ENCODE measurements at places on chromosomes 5 and 9.
A peak's percentile ranks its signal among the peaks of the same experiment; 100 is the strongest.

DNA sequence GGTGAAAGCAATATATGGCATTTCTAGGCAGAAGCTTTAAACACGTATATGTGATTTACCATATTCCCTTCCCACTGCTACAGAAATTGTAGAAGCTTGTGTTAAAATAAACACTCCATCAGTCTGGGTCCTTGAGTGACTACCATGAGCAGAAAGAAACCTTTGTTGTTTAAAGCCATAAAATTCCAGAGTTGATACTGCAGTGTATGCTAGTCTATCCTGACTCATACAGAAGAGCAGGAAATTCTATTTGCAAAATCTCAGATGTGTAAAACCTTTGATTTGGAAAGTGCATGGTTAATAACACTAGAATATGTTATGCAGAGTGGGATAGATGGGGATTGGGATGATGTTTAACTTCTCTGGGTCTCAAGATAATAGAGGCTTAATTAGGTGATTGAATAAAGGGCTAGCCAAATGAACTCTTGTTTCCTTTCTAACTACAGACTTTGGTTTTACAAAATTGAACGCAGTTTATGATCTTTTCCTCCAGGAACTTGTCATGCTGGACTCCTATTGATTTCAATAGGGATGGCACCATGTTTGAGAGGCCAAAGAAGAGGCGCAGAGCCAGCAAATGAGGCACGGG is 282.7 kb upstream of the VLDLR start:
- DNase-seq: no peak

- no peak for DNase-seq
These were observed 9.4 kb downstream of the PDLIM7 start for GRCh38 chr5:177487975-177488374.

- peak; percentile 41 for DNase-seq
These were observed 696.9 kb upstream of the C9orf72 start for GRCh38 chr9:28270156-28270555.

DNA sequence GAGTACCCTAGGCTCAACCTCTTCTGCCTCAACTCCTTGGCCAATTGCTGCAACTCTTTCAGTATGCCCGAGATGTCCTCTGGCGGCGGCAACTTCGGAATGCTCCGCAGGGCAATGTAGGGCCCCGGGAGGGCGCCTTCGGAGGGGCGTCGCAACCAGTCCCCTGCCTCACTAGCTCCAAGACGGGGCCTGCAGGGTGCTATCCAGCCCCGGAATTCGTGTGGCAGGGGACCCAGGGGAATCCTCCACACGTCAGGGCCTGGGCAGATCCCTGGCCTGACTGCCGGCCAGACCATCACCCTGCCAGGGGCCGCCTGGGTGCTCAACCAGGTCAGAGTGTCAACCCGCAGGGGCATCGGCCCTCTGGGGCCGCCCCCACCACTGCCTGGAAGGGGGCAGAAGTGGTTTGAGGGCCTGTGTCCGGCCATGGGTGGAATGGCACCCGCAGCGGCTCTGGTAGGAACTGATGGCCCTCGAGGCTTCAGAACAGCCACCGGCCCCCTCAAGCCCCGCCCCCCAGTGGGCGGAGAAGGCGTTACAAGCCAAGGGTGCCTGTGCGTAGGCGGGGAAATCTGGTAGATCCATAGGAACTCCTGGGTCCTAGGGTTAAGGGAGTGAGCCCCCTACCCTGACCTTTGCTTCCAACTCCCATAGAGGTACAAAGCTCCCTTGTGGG is at the start of gene POU5F2:
TSS of gene POU5F2 (minus strand) at position 465 of the 676 bp plus-strand sequence. CDS start at position 428, 37 bp downstream.
- no peak for DNase-seq

- no peak for DNase-seq
These were observed 655 bp downstream of the MARVELD2 start for GRCh38 chr5:69415584-69415958.

- DNase-seq: no peak
These were observed 84.8 kb upstream of the PAM start for GRCh38 chr5:102670224-102670836.

DNA sequence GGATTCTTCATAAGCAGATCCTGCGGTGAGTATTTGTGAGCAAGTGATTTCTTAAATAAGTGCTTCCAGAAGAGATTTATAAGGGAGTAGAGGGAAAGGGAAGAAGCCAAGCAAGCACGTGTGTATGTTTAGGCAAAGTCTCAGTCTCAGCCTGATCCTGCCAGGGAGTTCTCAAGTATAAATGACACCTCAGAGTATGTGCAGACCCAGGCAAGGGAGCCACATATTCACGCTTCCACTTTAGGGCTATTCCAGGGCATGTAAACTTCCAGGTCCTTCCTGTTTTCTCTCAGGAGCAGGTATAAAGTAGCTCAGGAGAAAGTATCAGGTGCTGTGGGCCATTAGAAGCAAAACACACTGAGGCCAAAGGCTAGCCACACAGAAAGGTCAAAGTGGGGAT is 22.6 kb downstream of the SPATA31D1 start:
- DNase-seq: no peak

DNA sequence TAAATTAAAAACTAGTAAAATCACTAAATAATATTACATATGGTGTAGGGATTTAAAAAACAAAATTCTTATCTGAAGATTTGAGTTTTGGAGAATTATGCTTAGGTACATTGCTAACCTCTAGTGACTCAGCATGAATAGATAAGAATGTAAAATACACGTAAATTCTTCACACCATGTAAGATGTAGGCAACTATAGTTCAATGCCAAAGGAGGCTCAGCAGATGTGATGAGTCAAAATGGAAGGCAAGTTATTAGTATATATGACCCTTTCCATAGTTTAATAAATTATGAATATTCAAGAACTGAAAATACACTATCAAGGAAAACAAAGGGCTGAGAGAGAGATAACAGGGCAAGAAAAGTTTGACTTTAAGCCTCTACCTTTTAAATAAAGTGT is 79.0 kb downstream of the MRPS30 start:
- no peak for DNase-seq

DNA sequence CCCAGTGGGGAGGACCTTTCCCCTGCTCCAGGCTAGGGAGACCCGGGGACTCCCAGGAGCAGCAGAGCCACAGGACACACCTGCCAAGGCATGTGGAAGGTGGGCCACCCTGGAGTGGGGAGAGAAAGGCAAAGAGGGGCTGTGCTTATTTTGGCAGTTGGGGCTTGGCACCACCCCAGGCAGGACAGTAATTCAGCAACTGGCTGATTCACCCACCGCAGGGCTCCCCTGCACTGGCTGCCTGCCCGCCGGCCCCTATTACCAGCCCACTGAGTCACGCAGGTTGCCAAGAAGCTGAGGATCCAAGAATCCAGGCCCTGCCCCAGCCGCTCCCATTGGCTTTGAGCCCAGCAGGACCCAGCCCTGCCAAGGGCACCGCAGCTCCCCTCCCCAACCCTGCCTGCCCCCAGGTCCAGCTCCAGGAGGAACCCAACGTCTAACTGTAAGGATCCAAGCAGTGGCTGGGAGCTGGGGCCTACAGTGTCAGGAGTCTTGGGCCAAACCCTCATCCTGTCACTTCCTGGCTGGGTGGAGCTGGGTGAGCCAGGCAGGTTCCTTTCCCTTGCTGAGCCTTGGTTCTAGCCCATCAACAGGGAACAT is 14.2 kb upstream of the RALGDS start:
- DNase-seq: peak; percentile 86

- no peak for DNase-seq
These were observed 78.1 kb upstream of the UBTD2 start for GRCh38 chr5:172361566-172362238.

- DNase-seq: no peak
These were observed 42.9 kb upstream of the RNF130 start for GRCh38 chr5:180114304-180115003.

- peak; percentile 10 for DNase-seq
These were observed 167.3 kb downstream of the ROR2 start for GRCh38 chr9:91782708-91783214.

GRCh38 chr9:99024959-99025358 is 80.0 kb upstream of the TGFBR1 start:
- peak; percentile 14 for DNase-seq

DNA sequence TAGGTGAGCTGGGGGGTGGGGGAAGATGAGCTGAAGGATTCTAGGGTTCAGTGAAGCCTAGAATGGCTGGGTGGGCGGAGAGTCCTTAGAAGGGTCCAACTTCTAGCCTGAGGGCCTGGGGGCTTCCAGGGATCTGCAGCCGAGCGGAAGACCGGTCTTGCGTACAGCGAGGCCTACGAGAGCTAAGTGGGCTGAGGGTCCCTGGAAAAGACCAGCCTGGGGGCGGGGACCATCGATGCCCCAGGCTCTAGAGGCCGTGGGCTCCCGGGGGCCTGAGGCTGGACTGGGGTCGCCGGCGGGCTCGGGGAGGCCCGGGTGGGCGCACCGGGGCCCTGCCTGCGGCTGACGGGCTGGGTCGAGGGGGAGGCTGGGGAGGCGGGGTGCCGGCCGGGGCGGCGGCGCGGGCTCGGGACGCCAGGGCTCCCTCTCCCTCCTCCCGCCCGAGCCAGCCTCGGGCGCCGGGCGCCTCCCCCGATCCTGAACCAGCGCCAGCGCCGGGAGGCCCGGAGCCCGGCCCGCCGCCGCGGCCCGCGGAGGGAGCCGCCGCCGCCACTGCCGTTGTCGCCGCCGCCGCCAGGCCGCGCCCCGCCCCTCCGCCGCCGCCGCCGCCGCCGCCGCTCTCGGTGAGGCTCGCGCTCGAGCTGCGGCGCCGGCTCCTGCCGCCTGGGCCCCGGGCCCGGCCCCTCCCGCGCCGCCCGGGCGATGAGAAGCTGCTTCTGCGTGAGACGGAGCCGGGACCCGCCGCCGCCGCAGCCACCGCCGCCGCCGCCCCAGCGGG is at the start of gene MVB12B:
TSS of gene MVB12B (plus strand) at position 602 of the 778 bp plus-strand sequence. CDS start at position 703, 101 bp downstream.
- no peak for DNase-seq

DNA sequence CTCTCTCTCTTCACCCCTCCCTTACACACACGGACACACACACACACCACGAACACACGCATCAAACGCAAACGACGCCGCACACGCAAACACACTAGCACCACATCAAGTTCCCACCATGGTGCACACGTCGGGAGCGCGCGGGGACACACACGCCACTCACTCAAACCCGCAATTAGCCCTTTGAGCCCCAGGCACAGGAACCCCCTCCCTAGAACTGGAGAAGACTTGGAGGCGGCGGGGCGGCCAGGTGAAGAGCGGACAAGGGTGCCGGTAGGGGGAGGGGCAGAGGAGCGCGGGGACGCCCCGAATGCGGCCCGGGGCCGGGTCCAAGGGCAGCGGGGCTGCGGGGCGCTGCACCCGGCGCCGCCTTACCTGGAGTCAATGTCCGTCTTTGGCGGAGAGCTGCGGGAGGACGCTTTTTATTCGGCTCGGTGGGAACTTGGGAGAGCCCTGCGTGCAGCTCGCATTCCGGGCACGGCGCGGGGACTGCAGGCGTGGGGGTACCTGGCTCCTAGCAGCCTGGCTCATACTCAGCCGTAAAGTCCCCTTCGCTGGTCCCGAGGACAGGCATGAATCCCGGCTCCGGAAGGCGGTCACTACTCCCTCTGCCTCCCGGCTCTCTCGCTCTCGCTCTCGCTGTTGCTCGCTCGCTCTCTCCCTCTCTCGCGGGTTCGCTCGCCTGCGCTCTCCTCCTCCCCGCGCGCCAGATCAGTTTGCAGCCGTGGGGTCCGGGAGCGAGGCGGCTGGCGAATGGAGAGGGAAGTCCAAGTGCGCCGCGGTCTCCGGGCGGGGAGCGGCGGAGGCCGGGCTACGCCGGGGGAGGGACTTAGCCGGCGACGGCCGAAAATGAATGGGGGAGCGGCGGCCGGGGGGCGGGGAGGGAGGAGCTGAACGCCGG is at the start of gene BRINP1:
TSS of gene BRINP1 (minus strand) at position 755 of the 901 bp plus-strand sequence. CDS start 56,080 bp downstream, outside the sequence.
- peak; percentile 45 for DNase-seq

- DNase-seq: peak; percentile 94
These were observed at the start of gene DCAF12 for GRCh38 chr9:34126207-34127034. Gene DCAF12 (minus strand): TSS chr9:34126698. CDS start chr9:34126431, 267 bp downstream.

GRCh38 chr9:89434636-89435035 is 63.3 kb downstream of the SEMA4D start:
- DNase-seq: no peak

DNA sequence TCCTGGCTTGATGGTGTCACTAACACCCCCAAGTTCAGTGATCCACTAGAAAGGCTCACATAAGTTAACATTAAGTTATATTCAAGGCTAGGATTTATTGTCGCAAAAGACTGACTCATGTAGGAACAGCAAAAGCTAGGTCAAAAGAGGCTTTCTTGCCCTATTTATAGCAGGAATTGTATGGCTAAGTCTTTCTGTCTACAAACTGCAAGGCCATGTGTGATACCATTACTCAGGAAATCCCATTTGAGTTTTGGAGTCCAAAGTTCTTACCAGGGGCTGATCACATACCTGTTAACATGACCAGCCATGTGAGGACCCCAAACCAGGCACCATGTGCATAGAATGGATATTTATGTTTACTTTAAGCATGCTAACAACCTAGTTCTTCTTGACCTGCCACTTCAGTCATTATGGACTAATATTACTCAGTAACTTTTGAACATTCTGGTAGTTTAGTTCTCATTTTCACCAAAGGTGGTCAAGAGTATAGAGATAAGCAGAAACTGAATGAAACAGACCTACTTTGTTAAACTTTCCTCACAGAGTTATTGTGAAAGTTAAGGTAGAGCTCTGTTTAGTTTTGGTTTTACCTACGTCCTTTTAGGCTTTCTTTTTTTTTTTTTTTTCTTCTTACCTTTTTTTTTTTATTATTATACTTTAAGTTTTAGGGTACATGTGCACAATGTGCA is 281.1 kb downstream of the FER start:
- no peak for DNase-seq

- DNase-seq: peak; percentile 56
These were observed 701 bp downstream of the PARP8 start for GRCh38 chr5:50667023-50667652.

GRCh38 chr9:126678989-126679388 is 65.3 kb downstream of the LMX1B start:
- DNase-seq: no peak

GRCh38 chr9:117714282-117714681 is 10.1 kb downstream of the TLR4 start:
- no peak for DNase-seq

GRCh38 chr5:2802693-2803365 is 51.4 kb upstream of the IRX2 start:
- DNase-seq: no peak

DNA sequence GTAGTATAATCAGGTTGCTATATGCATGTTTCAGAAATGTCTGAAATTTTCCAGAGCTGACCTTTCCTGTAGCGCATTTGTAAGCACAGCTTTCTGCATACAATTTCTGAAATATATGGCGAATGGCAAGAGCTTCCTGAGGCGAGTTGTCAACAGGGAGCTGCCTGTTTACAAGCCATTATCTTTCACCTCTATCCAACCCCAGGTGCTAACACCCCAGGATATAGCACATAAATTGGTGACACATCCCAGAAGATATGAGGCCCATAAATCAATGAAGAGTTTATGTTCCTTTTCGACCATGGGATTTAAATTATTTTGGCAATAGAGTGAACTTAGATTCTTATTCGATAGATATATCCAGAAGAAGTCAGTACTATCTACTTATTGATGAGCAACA is 379.8 kb downstream of the KDM4C start:
- no peak for DNase-seq

DNA sequence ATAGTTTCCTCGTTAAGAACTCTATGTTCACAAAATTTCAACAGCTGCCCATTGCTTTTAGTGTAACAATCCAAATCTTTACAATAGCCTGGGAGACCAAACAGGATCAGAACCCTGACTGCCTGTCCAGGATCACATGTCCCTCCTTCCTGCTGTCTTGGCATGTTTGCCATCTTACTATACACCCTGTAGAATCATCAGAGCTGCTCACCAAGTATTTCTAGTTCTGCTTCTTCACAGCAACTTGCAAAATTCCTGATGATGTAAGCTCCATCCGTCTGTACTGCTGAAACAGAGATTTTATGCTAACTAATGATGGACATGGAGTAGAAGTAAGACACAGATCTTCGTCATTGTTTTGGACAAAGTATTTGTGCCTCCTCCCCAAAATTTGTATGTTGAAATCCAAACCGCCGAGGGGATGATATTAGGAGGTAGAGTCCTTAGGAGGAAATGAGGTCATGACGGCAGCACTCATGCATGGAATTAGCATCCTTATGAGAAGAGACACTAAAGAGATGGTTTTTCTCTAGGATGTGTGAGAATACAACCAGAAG is 464.9 kb upstream of the BRINP1 start:
- DNase-seq: peak; percentile 44
